Activated CD4-positive, alpha-beta T cell treated with anti-CD3 and anti-CD28 coated beads, Interleukin-2, amount 10 ng/mL, durations not matched to agents 7 days and 5 days (primary cell): ENCODE measurements at places on chromosomes 6 and 20. TPM values are rescaled to one million over a fixed set of nuclear protein-coding genes. Genes with fewer than 3 reads are reported as not detected.
A peak's percentile ranks its signal among the peaks of the same experiment; 100 is the strongest.

Gene ZNF391
- total RNA-seq: 3.2 TPM

GRCh38 chr6:35309611-35310264, 12.1 kb downstream of the DEF6 start:
- H3K4me1 ChIP-seq: peaks cover 81% of the 10 kb centered on the region
- H3K4me3 ChIP-seq: peak overlapping the region; percentile 63
- peak overlapping the region; percentile 93 for H3K27ac ChIP-seq
- no peaks in the 10 kb centered on the region for H3K27me3 ChIP-seq
- DNase-seq: no peak

DNA sequence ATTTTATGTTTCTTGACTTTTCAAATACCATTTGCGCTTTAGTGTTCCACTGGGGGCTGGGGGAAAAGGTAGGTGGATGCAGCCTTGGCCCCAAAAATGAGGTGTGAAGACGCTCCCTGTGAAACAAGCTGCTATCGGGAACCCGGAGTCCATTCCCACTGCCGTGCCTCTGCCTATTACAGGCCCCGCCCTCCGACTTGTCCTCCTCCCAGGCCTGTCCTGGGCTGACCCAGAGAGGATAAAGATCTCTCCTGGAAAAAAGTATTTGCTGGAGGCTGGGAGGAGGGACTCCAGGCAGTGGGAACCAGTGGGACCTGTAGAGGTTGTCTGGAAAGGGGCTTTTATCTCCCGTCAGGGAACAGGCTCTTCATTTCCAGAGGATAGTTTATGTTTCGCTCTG, 215.0 kb downstream of the SLC24A3 start:
- H3K36me3 ChIP-seq: no peaks in the 10 kb centered on the region
- no peak overlapping the region for H3K4me3 ChIP-seq
- no peaks in the 10 kb centered on the region for H3K4me1 ChIP-seq
- no peaks in the 10 kb centered on the region for H3K27me3 ChIP-seq

GRCh38 chr6:41572613-41573012, 26.4 kb downstream of the FOXP4 start:
- H3K27ac ChIP-seq: no peak overlapping the region
- DNase-seq: no peak
- H3K36me3 ChIP-seq: no peaks in the 10 kb centered on the region

DNA sequence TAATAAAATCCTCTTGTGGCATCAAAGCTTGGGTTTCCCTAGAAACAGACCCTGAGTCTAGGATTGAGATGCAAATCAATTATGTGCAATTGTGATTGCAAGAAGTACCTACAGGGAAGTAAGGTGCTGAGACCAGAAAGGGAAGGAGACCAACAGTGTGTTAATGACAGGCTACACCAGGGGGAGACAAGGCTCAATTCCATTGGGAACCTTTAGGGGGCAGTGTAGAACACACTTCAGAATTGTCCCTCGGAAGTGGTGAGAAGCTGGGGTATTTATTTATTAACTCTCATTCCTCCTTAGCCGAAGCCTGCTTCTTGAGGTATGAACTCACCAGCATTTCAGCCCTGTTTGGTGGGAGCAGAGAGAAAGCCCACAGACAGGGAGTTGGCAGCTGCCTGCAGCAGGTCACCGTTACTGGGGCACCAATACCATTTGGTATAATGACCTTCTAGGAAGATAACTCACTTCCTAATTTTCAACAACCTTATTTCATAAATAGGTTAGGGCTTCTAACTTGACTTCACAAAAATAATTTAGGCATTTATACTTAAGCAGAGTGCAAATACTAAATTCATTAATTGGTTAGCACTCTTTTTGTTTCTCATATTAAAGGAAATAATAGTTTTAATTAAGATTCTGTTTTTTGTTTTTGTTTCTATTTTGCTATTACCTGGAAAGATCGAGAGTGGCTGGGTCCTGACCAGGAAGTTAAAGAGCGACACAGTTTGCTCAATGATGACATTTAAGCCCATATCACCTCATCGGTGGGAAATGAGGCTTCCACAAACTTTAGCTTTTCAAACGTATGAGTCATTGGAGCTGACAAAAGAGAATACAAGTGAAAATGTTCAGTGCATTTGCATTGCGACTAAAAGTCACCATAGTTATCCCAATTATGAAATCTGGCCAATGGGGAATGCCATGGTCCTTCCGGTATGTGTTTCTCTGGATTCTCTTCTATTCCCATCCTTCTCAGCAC, 94.8 kb downstream of the BTBD3 start:
- DNase-seq: peak; percentile 41
- H3K4me1 ChIP-seq: peaks cover 4% of the 10 kb centered on the region
- H3K4me3 ChIP-seq: no peak overlapping the region
- no peak overlapping the region for H3K27ac ChIP-seq
- H3K36me3 ChIP-seq: no peaks in the 10 kb centered on the region

DNA sequence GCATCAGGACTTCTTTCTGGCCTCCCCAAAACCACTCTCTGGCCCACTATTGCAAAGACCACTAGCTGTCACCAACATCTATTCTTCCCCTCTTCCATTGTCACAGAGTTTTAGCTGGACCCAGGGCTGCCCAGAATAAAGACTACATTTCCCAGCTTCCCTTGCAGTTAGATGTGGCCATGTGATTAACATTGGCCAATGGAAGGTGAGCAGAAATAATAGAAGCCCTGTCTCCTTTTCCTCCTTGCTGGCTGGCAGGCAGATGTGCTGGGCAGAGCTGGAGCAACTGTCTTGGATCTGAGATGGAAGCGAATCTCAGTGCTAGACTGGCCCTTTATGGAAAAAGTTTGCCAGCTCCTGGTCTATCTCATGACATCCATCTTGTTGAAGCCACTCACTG, 97.0 kb downstream of the KCNB1 start:
- H3K4me3 ChIP-seq: no peak overlapping the region
- peaks cover 2% of the 10 kb centered on the region for H3K4me1 ChIP-seq
- peak; percentile 8 for DNase-seq
- no peak overlapping the region for H3K27ac ChIP-seq
- H3K27me3 ChIP-seq: peaks cover 11% of the 10 kb centered on the region
- H3K36me3 ChIP-seq: no peaks in the 10 kb centered on the region

DNA sequence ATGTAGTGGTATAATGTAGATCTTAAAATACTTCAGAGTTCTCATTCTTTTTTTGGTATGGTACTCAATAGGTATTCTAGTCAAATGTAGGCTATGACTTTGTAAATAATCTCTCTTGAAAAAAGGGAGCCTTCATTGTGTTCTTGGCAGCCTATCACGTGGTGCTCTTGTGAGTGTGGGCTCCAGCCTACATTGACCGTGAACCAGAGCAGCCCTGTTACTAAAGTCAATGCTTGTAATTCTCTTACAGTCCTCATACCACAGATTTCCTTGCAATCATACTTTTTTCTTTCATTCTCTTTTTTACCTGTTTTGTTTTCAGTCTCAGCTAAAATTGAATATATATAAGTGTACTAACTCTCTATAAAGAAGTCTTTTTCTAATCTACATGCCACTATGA, 31.1 kb downstream of the ARID1B start:
- H3K27me3 ChIP-seq: no peaks in the 10 kb centered on the region
- DNase-seq: no peak
- H3K36me3 ChIP-seq: peaks cover 10% of the 10 kb centered on the region
- H3K27ac ChIP-seq: no peak overlapping the region
- H3K4me1 ChIP-seq: peaks cover 41% of the 10 kb centered on the region

Gene ADTRP
- total RNA-seq: 2.4 TPM

DNA sequence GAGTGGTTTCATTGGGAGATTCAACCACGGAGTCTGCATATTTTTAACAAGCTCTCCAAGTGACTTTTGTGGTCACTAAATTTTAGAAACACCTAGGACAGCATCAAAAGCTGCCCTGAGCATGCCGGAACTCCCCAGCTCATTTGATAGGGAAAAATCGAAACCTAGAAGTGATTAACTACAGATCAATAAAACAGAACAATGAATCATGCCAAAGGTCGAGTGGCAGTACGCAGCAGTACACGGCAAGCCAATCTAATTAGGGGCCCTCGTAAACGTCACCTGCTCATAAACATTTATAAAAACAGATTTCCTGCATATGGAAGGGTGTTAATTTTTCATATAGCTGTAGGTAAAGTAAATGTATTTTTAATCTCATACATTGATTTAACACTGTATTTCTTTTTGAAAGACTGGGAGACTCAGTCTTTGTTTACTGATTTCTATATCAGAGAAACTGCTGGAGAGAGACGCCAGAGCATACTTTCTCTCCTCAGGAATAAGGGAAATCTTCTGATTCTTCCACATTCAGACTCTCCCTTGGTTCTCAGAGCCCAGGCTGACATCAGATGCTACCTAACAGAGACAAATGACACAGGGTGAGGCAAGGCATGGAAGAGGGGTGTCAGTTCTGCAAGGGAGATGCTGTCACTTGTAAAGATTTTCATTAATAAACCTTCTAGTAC, 232.5 kb downstream of the PTPRT start:
- H3K27me3 ChIP-seq: no peaks in the 10 kb centered on the region
- no peak for DNase-seq
- no peaks in the 10 kb centered on the region for H3K4me1 ChIP-seq
- H3K27ac ChIP-seq: no peak overlapping the region
- H3K4me3 ChIP-seq: no peak overlapping the region
